ENCODE measurements at places on chromosomes 3 and 15.

- DNase-seq = no peak
Measured at GRCh38 chr3:99111235-99111634, 209.7 kb upstream of the DCBLD2 start.

DNA sequence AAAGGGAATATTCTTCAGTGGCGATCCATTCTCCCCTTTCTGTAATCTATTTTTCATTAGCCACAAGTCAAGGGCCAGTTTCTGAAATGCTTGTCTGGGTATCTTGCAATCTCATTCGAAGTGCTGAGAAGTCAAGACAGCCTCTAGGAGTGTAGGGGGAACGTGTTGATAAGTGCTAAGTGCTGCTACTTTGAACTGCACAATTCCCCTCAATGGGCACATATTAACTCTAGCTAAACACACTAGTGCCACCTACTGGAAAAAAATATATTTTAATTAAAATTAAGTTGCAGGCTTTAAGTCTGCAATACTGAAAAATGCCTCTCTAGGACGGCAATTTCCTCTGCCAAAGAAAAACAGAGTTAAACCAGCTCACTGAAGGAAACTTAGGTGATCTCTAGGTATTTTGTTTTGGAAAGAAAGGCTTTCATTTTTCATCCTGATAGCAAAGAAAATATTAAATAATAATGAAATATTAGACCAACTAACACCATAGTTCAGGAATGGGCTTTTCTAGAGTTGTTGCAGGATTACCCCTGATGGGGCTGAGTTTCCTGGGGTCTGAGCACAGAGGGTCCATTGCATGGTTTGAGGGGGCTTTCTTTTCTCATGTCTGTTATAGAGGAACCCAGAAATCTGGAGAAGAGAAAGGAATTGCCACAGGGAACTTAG, 181.9 kb upstream of the KBTBD8 start:
- no peak for DNase-seq

DNA sequence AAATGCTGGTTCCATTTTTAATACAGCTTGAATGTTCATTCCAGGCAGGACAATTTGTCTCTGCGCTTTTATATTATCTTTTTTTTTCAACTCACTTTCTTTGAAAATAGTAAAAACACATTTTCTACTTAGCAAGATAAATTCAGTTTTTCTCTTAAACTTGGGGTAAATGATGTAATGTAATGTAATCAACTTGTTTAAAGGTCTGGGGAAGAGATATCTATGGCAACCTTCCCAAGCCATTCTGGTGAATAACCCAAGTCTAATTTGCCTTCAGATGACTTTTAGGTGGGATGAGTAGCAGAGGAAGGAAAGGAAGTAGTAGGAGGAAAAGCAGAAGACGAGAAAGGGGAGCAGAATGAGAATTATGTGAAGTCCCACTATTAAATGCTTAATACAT, 335.1 kb downstream of the SV2B start:
- no peak for DNase-seq

- no peak for DNase-seq
Measured at GRCh38 chr15:60899967-60900356, 329.1 kb downstream of the RORA start.

DNA sequence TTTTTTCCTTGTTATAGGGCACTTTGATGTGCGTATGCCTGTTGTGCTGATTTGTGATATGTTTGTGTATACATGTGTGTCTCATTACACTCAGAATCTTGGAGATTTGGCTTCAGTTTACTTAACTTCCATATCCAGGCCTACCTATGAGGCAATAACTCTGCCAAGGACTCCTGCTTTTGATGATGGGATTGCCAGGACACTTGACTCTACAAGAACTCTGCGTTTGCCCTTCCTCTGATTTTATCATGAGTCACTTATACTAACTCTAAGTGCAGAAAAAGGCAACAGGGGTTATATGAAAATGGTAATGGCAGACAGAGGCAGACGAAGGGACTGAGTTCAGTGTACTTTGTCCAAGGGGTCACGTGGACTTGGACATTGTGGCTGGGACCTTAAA, 33.6 kb downstream of the MCTP2 start:
- no peak for DNase-seq

DNA sequence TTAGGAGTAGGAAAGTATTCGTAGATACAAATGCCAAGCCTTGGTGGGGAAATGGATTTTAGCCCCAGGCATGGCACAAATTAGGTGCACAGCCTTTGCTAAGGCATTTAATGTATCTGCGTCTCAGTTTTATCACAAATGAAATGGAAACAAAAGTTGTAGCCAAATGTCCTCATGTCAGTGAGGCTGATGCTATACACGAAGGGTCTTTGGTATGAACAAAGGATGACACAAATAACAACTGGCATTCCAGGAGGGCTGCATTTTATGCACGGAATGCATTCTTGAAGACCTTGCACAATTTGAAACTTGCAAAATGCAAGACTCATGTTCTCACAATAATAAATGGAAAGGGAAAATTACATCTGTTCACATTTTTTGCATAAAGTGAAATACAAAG, 181.9 kb downstream of the SV2B start:
- no peak for DNase-seq

DNA sequence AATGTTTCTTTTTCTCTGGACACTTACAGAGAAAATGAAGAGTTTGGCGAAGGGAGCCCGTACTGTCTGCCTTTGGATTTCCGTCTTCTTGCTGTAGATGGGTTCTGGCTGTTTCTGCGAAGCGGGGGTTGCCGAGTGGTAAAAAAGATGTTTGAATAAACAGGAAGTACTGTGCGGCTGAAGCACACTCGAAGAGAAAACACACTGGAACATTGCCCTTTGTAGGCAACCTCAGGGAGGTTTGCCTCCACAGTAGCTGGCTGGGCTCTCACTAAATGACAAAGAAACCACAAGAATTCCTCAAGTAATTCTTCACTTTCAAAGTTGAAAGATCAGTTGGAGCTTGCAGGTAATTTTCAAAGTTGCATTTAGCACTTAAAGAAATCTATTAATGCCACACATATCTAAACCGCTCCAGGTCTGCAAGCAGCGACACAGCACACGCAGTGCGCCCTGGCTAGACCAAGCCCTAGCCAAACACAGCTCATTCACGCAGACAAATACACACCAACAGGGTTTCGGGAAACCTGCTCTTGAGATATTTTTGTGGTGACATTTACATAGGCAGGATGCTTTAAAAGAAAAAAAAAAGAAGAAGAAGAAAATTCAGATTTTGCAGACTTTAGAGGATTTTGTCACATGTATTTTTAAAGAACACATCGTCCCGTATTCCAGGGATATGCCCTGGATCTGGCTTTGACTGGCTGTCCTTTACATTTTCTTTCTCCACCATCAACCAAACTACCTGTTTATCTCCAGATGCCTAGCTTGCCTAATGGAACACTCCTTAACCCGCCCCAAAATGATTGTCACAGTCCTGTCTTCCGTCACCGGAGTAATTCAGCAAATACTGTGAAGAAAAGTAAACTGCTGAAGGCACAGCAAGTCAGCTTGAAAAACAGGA, 452.8 kb downstream of the FOXP1 start:
- DNase-seq = peak; percentile 36

GRCh38 chr3:140117096-140117526, 182.1 kb downstream of the CLSTN2 start:
- no peak for DNase-seq

DNA sequence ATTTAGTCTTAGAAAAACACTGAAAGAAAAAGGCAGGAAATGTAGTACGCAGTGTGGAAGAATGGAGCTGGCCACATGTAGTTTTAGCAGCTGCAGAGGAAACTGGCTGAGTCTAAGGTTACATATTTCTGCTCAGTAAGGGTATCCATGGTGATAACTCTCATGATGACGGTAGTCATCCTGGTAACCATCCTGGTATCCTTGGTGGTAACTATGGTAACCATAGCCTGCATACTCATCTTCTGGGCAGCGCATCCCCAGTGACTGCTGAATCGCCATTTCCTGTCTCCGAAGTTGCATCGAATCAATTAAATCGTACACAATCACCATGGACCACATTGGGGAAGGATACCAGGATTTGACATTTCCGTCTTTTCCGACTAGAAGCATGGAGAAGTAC, 35.7 kb downstream of the CCDC80 start:
- no peak for DNase-seq

DNA sequence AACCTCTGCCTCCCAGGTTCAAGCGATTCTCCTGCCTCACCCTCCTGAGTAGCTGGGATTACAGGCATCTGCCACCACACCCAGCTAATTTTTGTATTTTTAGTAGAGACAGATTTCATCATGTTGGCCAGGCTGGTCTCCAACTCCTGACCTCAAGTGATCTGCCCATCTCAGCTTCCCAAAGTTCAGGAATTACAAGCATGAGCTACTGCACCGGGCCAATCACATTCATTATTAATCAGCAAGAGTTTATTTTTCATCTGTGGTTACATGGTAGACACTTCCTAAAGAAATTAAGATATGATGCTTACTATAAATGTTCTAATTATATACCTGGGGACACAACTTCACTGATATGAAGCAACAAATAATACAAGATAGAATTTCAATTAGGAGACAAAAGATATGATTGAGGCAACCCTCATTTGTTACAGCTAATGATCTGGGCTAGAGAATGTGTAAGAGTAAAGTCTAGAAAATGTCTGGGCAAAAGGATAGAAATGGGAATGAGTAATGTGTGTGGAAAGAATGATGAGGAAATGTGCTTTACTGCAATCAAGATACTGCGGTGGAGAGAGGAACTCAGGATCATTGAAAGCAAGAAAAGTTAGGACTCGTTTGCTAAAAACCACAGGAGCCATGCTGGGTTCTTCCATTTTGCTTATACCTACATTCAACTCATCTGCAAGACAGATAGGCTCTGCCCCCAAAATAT, 366.8 kb downstream of the ZIC1 start:
- DNase-seq = no peak

GRCh38 chr15:63945007-63945788, 101.1 kb downstream of the DAPK2 start:
- DNase-seq = peak; percentile 45

- no peak for DNase-seq
Measured at GRCh38 chr3:42581400-42581708, 413 bp downstream of the SEC22C start.

DNA sequence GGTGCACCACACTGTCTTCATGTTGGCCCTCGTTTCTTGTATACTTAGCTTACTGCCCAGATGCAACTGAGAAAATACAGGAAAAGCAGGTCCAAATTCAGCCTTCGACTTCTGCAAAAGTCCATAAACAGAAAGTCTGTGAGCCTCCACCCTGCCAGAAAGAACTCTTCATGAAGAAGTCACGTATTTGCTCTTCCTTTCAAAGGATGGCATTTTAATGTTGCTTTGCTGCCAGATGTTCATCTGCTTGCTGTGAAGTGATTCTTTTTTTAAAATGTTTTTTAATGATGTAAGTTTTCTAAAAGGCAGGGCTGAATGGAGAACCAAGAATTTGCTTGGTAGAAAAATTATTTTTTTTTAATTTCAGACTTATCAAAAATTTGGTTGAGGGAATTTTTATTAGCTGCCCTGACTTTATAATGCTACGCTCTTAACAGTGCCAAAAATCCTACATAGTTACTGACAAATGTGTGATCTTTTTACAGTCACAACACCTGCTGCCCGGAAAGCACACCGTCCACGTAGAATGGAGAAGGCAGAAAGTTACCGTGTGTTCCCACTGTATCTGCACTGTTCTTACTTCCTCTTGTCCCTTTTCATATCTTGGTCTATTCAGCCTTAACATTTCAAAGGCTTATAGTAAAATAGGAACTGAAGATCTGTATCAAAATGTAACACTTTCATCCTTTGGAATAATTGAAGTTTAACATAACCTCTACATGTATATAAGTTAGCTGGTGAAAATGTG, 136.3 kb downstream of the LRRC28 start:
- DNase-seq = no peak

- DNase-seq = no peak
Measured at GRCh38 chr3:121750087-121750415, 510 bp upstream of the GOLGB1 start.

- DNase-seq = no peak
Measured at GRCh38 chr15:92074646-92075045, 221.1 kb downstream of the SLCO3A1 start.

DNA sequence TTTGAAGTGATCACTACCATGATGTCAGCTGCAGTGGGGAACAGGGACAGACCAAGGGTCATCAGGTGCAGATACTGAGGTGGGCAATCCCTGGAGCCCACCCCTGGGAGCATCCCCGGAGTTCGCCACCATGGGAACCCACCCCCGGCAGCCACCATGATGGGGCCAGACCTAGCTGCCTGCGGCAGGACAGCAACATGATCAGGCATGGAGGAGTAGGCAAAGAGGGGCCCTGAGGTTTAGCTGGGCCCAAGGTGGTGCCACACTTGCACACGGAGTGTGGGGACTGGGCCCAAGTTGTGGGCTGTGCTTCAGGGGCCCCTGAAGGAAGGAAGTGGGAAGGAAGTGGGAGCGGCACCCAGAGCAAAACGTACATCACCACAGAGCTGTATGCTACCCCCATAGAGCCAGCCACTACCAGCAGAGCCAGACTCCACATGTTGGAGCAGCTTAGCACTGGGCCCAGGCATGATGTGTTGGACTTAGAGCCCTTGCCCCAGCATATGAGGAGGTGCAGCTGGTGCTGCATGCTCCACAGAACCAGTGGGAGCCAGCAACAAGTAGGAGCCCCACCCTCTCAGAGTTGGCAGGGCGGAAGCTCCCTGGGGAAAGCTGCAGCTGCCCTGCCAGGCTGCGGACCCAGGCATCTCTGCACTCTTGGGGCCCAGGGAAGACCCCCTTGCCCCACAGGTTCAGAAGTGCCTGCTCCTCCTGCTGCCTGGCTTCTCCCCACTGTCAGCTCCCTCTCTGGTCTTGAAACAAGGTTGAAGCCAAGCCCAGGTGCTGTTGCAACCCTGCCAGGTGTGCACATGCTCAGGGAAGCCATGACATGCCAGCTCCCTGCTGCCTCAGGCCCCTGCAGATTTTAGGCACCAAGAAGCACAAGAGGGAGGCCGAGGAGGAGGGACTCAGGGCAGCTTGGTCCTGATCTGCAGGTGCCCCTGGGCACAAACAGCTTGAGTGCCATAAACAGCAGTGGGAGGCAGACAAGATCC, 515.3 kb downstream of the ZBBX start:
- DNase-seq = no peak

- DNase-seq = no peak
Measured at GRCh38 chr3:153495422-153495821, 333.4 kb downstream of the RAP2B start.

DNA sequence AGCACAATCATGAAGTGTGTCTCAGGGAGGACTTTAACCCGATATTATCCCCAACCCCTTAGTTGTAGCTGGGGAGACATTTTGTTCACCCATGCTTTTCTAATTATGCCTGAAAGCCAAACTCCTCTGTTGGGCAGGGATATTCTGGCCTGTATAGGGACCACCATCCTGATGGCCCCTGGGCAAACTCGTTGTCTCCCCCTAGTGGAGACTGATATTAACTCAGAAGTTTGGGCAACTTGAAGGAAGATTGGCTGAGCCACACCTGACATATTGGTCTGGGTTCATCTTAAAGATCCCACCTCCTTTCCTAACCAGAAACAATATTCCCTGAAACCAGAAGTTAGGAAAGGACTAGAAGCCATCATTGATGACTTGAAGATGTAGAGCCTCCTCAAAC, 42.3 kb downstream of the TM4SF18 start:
- DNase-seq = no peak

GRCh38 chr3:32592696-32593353, 22.2 kb upstream of the DYNC1LI1 start:
- DNase-seq = no peak
